ENCODE measurements at places on chromosomes 5 and 9.

DNA sequence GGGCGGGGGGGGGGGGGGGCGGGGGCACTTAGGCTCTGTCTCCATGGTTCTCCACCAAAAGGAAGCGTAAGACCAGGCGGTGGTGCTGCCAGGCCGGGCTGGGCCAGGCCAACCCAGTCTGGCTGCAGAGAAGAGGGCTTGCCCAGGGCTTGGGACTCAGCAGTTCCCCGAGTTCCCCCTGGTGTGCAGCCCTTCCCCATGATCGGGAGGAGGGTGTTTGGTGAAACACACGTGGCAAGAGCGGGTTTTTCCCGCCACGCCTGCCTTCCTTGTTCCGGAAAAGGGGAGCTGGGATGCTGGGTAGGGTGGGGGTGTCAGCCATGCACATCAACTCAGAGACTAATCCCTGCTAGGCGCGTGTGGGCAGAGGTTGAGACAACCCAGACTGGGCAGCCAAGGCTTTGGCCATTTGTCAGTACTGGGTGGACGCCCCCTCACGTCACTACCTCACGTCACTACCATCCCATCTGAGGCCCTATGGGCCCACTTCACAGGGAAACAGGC, 32.9 kb downstream of the PRRX2 start:
- no peak for DNase-seq

GRCh38 chr5:76867038-76867437, 17.2 kb downstream of the S100Z start:
- DNase-seq = no peak

DNA sequence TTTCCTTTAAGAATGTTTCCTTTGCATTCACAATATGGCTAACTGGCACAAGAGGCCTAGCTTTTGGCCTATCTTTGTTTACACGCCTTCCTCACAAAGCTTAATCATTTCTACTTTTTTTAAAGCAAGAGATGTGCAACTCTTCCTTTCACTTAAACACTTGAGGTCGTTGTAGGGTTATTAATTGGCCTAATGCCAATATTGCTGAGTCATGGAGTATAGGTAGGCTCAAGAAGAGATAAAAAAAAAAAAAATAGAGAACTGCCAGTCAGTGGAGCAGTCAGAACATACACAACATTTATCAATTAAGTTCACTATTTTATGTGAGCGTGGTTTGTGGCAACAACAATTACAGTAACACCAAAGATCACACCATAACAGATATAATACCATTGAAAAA, 5.9 kb downstream of the FKBP15 start:
- DNase-seq = no peak

- DNase-seq = no peak
These were observed 244.0 kb downstream of the ARHGAP26 start for GRCh38 chr5:143014017-143014651.

- no peak for DNase-seq
These were observed 39.5 kb downstream of the LARP1 start for GRCh38 chr5:154794525-154795234.

DNA sequence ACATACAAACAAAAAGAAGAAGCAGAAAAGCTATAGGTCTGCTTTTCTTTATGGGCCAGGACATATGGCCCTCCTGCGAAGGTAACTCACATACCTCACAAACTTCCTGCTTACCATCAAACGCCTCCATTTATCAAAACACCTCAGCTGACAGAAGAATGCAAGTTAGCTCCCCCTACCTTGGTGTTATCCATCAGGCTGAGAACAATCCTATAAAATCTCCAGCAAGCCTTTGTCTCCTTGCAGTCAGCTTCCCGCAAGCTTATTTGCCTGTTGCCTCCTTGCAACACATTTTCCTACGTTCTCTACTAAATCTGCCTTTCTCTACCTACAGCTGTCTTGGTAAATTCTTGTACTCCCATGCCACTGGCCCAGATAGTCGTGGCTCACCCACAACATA, 22.7 kb upstream of the PCA3 start:
- DNase-seq = no peak

DNA sequence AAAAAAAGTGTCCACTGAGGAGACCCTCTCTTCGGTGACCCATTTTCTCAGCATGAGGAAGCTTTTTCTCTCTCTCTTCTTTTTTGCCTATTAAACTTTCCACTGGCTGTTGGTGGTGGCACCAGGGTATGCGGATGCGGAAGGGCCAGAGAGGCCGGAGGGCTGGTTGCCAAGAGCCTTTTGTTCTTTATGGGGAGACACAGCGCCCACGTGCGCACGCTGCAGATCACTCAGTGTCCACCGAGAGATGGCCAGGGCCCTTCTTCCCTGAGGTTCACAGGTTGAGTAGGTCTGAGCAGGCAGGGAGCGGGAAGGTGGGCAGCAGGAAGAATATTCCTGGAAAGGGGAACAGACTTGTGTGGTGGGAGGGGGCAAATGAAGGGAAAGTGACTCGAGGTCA, 69.1 kb downstream of the STK10 start:
- no peak for DNase-seq

GRCh38 chr5:90000351-90000750, 409.2 kb downstream of the CETN3 start:
- no peak for DNase-seq

DNA sequence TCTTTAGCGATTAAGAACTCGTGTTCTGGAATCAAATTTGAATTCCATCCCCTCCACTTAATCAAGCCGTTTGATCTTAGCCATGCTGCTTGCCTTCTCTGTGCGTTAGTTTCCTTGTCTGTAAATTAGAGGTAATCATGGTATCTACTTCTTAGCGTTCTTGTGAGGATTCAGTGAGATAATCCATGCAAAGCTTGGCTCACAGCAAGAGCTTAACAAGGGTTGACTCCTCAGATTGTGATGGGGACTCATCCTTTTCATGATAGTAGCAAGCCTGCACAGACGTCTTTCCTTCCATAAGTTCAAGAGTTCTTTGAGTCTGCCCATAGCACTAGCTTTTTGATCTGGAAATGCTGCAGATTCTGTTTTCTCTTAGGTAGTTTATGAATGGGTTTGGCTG, 72.8 kb downstream of the TRIO start:
- no peak for DNase-seq

- no peak for DNase-seq
These were observed 587.3 kb upstream of the RGMB start for GRCh38 chr5:98186128-98186527.

DNA sequence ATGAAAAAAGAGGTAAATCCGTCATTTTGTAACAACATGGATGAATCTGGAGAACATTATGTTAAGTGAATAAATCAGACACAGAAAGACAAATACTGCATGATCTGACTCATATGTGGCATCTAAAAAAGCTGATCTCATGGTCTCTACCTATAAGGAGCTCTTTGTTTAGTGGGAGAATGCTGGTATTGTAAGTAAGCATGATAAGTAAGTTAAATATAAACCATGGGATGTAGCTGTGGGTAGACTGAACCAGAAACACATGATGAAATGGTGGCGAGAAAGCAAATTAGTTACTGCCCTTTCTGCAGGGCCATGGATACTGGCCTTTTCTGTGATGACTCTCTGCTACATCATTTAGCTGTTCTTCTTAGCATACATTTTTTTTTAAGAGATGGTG, 66.4 kb upstream of the RUSC2 start:
- no peak for DNase-seq

DNA sequence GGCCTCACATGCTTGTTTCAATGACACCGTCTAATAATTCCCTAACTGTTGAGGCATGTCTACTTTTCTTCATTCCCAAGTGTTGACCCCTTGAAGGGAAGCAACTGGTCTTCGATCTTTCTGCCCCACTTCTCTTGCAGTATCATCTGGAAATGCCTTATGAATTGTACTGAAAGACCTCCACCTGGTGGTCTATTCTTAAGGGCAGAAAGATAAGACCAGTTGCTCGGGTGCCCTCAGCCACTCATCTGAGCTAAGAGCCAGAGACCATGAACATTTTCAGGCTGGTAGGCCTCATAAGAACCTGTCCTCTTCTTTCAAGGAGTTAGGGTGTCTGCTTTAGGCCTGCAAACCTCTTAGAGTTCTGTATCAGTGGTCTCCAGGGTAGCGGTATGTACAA, 542.5 kb downstream of the CTNND2 start:
- DNase-seq = no peak

GRCh38 chr9:114524247-114524681, 19.0 kb upstream of the WHRN start:
- no peak for DNase-seq

DNA sequence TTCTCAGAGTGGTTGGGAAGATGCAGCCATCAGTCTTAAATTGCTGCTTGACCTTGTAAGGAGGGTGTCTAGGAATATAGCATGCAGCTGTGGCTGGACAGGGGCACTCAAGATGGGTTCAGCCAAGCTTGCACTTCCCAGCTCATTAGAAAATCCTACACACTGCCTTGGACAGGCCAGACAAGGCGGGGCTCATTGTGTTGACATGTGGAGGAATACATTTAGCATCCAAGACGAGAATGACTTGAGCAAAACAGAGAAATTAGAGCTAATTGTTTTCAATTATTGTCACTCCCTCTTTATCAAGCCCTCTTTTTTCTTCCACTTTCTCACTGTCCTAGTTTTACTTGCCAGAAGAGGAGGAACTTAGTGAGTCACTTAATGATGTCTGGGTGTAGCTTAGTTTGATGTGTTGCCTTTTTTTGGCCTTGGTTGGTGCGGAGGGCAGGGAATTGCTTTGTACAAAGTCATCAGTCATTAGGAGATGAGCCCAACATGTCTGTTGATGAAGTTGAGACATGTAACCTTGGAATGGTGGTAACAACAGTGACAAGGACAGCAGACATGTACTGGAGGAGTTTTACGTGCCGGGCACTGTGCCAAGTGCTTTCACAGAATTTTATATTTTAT, 1219.3 kb upstream of the WWC1 start:
- DNase-seq = no peak

DNA sequence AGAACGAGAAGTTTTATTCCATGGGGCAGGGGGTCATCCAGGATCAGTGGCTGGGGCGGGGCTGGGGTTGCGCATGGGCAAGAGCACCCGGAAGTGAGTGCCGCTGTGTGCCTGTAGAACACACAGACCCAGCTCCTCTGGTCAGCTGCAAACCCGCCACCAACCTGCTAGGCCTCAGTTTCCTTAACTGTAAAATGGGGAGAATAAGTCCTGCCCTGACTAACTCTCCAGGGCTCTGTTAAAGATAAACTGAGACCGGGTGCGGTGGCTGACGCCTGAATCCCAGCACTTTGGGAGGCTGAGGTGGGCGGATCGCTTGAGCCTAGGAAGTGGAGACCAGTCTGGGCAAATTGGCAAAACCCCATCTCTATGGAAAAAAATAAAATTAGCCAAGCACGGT, 152.2 kb downstream of the GABBR2 start:
- no peak for DNase-seq

- DNase-seq = no peak
These were observed 29.2 kb upstream of the TIFAB start for GRCh38 chr5:135481387-135481786.

DNA sequence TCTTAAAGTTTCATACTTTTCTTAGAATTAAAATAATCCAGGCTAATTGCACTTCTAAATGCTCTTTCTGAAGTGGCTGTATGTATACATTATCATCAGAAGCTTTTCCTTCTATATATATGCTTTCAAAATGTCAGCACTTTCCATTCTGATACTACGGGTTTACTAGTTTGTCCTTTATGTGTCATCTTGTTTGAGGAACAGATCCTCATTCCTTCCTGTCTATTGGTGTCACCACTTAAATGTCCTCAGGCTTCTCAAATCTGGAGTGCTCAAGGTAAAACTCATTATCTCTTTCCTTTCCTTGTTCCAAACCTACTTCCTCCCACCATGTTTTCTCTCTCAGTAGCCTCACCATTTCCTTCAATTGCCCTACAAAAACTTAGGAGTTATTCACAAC, 236.3 kb downstream of the CSNK1G3 start:
- no peak for DNase-seq

DNA sequence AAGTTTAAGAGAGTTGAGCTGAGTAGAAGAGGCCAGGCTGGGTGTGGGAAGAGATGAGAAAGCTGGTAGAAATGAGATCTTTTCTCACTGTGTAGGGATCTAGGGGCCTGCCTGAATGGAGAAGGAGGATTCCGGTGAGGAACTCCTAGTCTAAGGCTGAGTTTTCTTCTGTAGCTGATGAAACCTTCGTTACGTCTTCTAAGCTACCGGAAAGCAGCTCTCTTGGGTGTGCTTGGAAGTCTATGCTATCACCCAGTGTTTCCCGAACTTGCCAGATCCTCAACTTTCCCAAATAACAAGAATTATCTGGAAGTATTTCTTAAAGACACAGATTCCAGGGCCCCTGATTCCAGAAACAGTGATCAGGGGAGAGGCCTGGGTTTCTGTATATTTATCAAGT, 55.4 kb upstream of the TNFSF15 start:
- no peak for DNase-seq

GRCh38 chr5:168836603-168837231, 257.5 kb upstream of the PANK3 start:
- no peak for DNase-seq

DNA sequence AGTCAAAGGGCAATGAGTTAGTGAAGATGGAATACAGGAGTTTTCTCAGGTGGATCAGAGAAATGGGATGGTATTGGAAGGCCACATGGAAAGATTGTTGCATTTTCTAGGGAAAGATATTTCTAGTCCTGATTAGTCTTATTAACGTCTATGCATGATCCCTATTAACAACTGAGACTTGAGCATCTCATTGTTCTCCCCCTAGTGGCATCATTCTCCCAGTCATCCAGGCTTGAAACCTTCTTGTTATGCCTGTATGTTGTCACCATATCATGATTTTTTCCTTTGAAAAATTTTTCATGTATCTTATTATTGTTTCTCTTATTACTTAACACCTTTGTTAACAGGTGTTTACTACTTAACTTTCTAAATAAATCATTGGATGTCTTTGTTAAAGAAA, 34.4 kb downstream of the KIF2A start:
- DNase-seq = no peak

DNA sequence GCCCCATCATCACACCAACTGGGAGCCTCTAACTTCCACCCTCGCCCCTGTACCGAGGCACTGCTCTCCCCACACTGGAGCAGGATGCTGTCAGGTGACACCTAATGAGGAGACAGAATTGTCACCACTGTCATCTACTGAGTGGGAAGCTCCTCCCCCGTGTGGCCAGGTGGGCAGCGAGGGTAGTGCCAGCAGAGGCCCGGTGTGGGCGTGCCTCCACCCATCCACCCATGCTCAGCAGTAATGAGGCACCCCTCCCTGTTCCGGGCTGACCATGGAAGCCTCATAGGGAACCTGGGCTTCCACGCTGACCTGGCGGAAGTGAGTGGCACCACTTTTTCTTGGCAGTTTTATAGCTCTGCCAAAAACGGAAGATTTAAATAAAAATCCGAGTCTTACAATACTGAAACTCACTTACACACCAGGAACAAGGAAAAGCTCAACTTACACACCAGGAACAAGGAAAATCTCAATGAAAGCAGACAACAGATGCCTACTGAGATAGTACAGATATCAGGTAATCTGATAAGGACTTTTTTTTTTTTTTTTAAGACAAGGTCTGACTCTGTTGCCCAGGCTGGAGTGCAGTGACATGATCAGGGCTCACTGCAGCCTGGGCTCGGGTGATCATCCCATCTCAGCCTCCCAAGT, 30.6 kb upstream of the ASS1 start:
- no peak for DNase-seq
